ENCODE measurements at places on chromosomes 1 and 21. TPM values are rescaled to one million over a fixed set of nuclear protein-coding genes. Genes with fewer than 3 reads are reported as not detected.

The CFH gene
- total RNA-seq: 10.8 TPM

The TIMM17A gene
- total RNA-seq: 29.2 TPM

The FCRLB gene
- 1.6 TPM for total RNA-seq

The ST6GALNAC5 gene
- total RNA-seq: 1.9 TPM

The COL9A2 gene
- 15.0 TPM for total RNA-seq

The KCNC4 gene
- 14.8 TPM for total RNA-seq

The FYB2 gene
- not detected for total RNA-seq

The OR2T2 gene
- 1.0 TPM for total RNA-seq

The CD52 gene
- 318 TPM for total RNA-seq

The LGR6 gene
- total RNA-seq: 24.5 TPM

The HAX1 gene
- total RNA-seq: 64.6 TPM

The PLA2G4A gene
- 8.8 TPM for total RNA-seq

The OR2L5 gene
- 0.73 TPM for total RNA-seq

The FHAD1 gene
- not detected for total RNA-seq

The EFCAB7 gene
- total RNA-seq: 6.5 TPM

The HPCAL4 gene
- total RNA-seq: 0.49 TPM

The GREM2 gene
- total RNA-seq: 0.55 TPM

The TMEM69 gene
- total RNA-seq: 18.8 TPM

The RGS18 gene
- 84.7 TPM for total RNA-seq

The CR2 gene
- total RNA-seq: 160 TPM

The C1orf226 gene
- 1.5 TPM for total RNA-seq

The KRTAP19-3 gene
- total RNA-seq: not detected

The SERINC2 gene
- total RNA-seq: 3.1 TPM

The OPTC gene
- not detected for total RNA-seq

The DIO1 gene
- total RNA-seq: 1.6 TPM

The ARMH1 gene
- 15.7 TPM for total RNA-seq

The KLHDC9 gene
- total RNA-seq: 1.2 TPM

The ESPN gene
- 6.0 TPM for total RNA-seq

The SNRPE gene
- total RNA-seq: 30.1 TPM

The RAB42 gene
- 5.8 TPM for total RNA-seq

The SEC16B gene
- 3.3 TPM for total RNA-seq

The GCSAML gene
- 0.09 TPM for total RNA-seq

The SH2D2A gene
- 10.4 TPM for total RNA-seq

The HSF2BP gene
- total RNA-seq: not detected

The ELAPOR1 gene
- 2.4 TPM for total RNA-seq

The RUNX1 gene
- 43.0 TPM for total RNA-seq

The CELA3B gene
- 1.8 TPM for total RNA-seq

The AMY1C gene
- not detected for total RNA-seq

The IGFN1 gene
- total RNA-seq: not detected

The NUP210L gene
- total RNA-seq: not detected

The PAQR6 gene
- 2.3 TPM for total RNA-seq

The HCRTR1 gene
- not detected for total RNA-seq

The AMPD1 gene
- total RNA-seq: 1.8 TPM

The HLX gene
- 36.1 TPM for total RNA-seq

The S100A16 gene
- 111 TPM for total RNA-seq

The ERG gene
- 60.0 TPM for total RNA-seq

The ADCY10 gene
- total RNA-seq: 0.40 TPM

The RHBDL2 gene
- not detected for total RNA-seq

The AKIRIN1 gene
- 57.2 TPM for total RNA-seq

The S100A7 gene
- not detected for total RNA-seq

The MYBPH gene
- total RNA-seq: not detected

The OLIG2 gene
- total RNA-seq: not detected

The VSIG8 gene
- not detected for total RNA-seq

The CD5L gene
- total RNA-seq: 384 TPM
